ENCODE measurements at places on chromosomes 3 and 15. TPM values are rescaled to one million over a fixed set of nuclear protein-coding genes. Genes with fewer than 3 reads are reported as not detected.

The UNC45A gene
- total RNA-seq, result 24.4 TPM

The IL17RC gene
- total RNA-seq, result 36.0 TPM

The MOBP gene
- total RNA-seq, result not detected

The PBRM1 gene
- 55.0 TPM for total RNA-seq

The CHD2 gene
- 57.2 TPM for total RNA-seq

The LRRK1 gene
- 2.3 TPM for total RNA-seq

The ARRDC4 gene
- 15.8 TPM for total RNA-seq

The CPNE9 gene
- not detected for total RNA-seq

The MITF gene
- 69.4 TPM for total RNA-seq

The HESX1 gene
- total RNA-seq, result 0.77 TPM

The FILIP1L gene
- total RNA-seq, result 28.6 TPM

The GRAMD2A gene
- total RNA-seq, result not detected

The CD200R1 gene
- 0.87 TPM for total RNA-seq

The PDE12 gene
- 11.0 TPM for total RNA-seq

The AP3B2 gene
- 0.84 TPM for total RNA-seq

The SAMMSON gene
- not detected for total RNA-seq

The EXD1 gene
- not detected for total RNA-seq

The GP5 gene
- not detected for total RNA-seq

The SEMA7A gene
- 1.3 TPM for total RNA-seq

The ZDHHC23 gene
- 3.4 TPM for total RNA-seq

The ROBO2 gene
- total RNA-seq, result 0.17 TPM

The CYP1A2 gene
- total RNA-seq, result not detected

The GPR27 gene
- total RNA-seq, result 4.4 TPM

The DNAJB11 gene
- total RNA-seq, result 23.6 TPM

The ABHD14A gene
- total RNA-seq, result 27.0 TPM

The LARP6 gene
- 54.8 TPM for total RNA-seq

The RTF1 gene
- total RNA-seq, result 26.8 TPM

The P2RY12 gene
- 1.0 TPM for total RNA-seq

The CCDC191 gene
- 0.99 TPM for total RNA-seq

The GNB4 gene
- 16.3 TPM for total RNA-seq

The GREM1 gene
- total RNA-seq, result 0.52 TPM

The GNAI2 gene
- 137 TPM for total RNA-seq

The HRG gene
- not detected for total RNA-seq

The MYLK gene
- 9.5 TPM for total RNA-seq

The TBC1D5 gene
- total RNA-seq, result 27.1 TPM

The HRH1 gene
- total RNA-seq, result 1.4 TPM

The LRTM1 gene
- total RNA-seq, result not detected

The TPRG1 gene
- total RNA-seq, result 2.7 TPM

The FBXO40 gene
- total RNA-seq, result 228 TPM

The KLHL25 gene
- total RNA-seq, result 3.8 TPM

The ASB14 gene
- total RNA-seq, result 14.1 TPM

The PP2D1 gene
- not detected for total RNA-seq

The GPR160 gene
- 1.0 TPM for total RNA-seq

The OXNAD1 gene
- 15.4 TPM for total RNA-seq

The GOLGA8G gene
- total RNA-seq, result not detected

The SOX14 gene
- total RNA-seq, result not detected

The GOLGA6A gene
- total RNA-seq, result not detected
